ENCODE measurements at places on chromosomes 1 and 21.

GRCh38 chr1:8955406-8955805 is 9.7 kb downstream of the CA6 start:
- DNase-seq = no peak

GRCh38 chr21:36608041-36608896 is 90.6 kb upstream of the SIM2 start:
- DNase-seq = no peak

DNA sequence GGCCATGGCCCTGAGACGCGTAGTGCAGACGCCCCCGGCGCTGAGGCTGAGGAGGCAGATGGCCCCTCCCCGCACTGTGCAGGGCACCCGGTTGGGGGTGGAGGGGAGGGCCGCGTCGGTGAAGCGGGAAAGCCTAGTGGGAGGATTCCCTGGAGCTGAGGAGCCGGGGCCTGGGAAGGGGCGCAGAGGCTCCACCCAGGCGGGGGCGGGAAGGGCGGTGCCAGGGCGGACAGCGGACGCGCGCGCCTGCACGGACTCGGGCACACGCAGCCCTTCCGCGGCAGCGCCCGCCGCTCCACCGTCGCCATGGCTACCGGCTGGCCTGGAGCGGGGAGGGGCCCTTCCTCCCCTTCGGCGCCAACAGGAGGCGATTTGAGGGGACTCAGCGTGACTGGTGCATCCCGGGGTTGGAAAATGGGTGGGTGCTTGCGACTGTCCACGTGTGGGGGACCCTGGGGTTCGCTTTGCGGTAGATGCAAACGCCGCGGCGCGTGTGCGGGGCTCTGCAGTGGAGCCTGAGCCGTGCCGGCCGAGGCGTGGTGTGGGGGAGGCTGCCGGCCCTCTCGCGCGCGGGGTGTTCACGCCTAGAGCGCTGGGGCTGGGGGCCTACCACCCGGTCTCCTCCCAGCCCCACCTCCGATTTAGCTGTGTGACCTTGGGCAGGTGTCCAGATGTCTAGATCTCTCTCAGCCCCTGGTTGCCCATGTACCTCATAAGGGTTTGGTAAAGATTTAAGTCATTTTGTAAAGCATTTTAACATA is 35.1 kb downstream of the PTPRF start:
- no peak for DNase-seq

DNA sequence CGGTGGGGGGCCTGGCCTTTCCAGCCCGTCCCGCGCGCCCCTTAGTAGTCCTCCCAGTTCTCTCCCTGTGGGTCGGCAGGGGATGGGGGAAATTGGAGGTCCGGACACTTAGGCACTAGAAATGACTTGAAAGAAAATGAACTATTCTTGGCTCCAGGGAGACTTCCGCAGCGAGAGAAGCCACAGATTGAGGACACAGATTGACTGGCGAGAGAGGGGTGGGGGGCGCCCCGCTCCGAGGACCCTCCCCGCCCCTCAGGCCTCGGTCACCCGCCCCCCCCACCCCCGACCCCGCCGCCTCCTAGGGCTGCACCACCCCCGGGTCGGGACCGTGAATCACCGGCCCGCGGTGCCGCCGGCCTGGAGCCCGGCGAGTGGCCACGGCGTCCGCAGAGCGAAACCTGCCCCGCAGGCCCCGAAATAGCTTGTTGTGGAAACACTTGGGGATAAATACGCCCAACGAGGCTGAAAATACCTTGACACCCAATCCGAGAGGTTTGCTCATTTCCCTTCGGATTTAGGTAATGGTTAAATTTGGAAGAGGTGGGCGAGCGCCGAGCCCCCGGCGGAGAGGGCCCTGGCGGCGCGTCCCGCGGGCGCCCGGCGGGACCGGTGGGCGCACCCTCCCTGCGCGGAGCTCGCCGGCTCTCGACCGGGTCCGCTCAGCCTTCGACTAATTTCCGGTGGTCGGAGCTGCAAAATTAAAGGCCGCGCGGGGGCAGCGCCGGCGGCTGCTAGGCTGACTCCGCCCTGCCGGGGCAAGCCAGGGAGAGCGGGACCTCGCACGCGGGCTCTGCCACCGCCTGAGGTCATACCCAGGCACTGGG is at the start of gene GFI1:
GFI1 (minus strand) TSS at position 675 of the 827 bp plus-strand sequence. CDS start 3,438 bp downstream, outside the sequence.
- no peak for DNase-seq

- no peak for DNase-seq
Measured at GRCh38 chr1:153350321-153350957, 1.8 kb upstream of the PGLYRP4 start.

DNA sequence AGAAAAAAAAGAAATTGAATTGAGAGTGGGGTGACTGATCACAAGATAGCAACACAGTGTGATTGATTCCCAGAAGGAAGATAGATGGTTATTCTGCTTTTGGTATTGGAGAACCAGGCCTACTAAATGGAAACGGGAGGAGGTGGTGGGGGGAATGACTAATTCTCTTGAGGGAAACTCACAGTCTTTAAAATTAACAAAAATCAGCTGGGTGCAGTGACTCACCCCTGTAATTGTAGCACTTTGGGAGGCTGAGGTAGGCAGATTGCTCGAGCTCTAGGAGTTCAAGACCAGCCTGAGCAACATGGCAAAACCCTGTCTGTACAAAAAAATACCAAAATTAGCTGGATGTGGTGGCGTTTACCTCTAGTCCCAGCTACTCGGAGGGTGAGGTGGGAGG is 134.6 kb upstream of the PDE4B start:
- no peak for DNase-seq

- no peak for DNase-seq
Measured at GRCh38 chr1:32830092-32830852, 12.8 kb downstream of the S100PBP start.

DNA sequence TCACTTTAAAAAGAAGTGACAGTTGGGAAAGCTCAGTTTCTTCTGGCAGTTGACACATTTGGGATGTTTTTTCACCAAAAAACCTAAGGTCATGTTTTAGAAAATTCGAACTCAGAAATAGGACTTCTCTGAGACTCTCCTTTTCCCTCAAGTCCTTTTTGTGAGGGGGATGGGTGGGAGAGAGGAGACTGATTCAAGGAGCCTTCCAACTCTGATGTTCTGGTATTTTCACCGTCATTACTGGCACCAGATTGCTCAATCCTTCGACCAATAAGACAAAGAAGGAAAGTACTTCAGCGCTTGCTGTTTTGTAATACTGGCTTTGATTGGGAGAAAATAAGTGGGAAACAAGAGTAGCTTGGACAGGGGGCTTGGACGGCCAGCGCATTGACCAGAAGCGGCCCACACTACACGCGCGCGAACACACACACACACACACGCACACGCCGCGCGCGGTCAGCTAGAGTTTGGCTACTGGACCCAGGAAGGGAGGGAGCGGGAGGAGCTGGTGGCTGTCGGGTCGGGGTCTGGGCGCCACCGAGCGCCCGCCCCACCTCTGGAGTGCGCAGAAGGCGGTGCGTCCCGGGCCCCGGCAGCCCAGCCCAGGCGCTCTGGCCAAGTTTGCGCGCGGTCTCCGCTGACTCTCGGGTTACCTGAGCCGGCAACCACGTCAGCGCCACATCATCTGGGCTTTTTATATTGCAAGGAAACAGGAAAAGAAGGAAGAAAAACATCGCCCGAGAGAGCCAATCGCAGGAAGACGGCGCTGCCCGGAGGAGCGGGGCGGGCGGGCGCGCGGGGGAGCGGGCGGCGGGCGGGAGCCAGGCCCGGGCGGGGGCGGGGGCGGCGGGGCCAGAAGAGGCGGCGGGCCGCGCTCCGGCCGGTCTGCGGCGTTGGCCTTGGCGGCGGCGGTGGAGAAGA is at the start of gene KCNK1:
KCNK1 (plus strand) TSS at position 855 of the 921 bp plus-strand sequence; CDS start at position 921, 66 bp downstream.
- DNase-seq = no peak

DNA sequence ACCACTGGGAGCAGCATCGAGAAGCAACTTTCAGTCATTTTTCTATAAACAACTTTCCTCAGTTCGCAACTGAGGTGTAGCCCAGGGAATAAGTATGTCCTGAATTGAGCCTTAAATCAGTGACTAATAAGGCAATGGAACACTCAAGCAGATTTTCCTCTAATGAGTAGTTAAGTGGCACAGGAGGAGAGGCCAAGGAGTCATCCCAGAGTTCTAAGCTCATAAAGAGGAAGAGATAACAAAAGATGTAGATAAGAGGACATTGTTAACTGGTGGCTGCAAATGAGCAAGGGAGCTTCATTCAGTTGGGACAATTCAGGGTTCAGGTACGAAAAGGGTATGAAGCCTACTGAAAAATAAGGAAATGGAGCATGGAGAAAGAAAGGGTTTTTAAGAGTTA is 64.5 kb downstream of the LRRC40 start:
- DNase-seq = no peak

DNA sequence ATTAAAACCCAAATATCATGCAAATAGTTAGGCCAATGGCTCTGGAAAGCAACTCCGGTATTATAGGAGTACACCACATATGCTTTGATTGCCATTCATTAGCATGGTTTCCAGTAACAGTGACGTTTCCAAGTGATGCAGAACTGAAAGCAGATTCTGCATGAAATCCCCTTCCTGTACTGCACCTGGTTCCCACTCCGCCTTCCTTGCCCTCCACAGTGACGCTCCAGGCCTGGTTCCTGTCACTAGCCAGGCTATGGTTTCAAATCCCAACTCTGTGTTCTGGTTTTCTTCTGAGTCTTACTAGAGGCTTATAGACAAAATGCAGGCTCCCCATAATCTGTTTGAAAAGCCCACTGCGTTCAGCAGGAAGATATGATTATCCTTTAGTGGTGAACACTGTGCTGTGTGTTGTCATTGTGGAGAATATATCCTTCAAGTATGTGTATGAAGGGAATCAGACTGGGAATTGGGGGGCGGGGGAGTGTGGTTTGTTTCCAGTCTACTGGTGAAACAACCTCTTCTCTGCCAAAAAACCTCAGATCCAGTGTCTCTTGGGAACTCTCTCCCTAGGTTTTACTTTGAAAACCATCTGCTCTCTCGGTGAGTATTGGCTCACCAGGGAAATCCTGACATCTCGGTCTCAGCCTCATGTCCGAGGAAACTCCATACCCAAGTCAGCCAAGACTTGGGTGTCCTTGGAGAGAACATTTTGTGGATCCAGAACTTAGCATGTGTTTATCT is 78.7 kb downstream of the TYW3 start:
- no peak for DNase-seq

DNA sequence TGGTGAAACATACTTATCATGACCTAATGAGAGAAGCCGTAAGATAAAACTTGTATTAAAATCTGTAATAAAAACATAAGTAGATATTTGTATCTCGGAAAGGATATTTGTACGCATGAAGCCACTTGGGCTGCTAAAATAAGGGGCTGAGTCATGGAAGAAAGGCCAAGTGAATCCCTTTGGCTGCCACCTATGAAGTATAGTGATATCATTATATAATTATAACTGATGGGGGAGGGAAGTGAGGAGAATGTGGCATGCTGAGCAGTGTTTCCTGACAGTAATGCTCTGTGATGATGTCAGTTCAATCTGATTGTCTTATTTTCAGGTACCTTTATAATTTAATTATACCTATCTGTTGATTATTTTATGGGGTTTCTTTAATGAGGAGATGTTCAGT is 13.6 kb downstream of the RWDD3 start:
- DNase-seq = no peak

DNA sequence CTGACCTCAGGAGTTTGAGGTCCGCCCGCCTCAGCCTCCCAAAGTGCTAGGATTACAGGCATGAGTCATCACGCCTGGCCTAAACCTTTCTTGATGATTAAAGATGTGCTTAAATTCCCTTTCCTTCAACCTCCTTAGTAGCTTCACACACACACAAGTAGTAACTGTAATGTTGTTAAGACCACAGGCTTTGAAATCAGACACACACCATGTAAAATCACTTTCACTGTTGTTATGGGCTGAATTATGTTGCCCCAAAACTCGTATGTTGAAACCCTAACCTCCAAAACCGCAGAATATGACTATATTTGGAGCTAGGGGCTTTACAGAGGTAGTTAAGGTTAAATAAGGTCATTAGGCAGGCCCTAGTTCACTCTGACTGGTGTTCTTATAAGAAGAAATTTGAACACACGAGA is 180.2 kb downstream of the NR5A2 start:
- DNase-seq = no peak

DNA sequence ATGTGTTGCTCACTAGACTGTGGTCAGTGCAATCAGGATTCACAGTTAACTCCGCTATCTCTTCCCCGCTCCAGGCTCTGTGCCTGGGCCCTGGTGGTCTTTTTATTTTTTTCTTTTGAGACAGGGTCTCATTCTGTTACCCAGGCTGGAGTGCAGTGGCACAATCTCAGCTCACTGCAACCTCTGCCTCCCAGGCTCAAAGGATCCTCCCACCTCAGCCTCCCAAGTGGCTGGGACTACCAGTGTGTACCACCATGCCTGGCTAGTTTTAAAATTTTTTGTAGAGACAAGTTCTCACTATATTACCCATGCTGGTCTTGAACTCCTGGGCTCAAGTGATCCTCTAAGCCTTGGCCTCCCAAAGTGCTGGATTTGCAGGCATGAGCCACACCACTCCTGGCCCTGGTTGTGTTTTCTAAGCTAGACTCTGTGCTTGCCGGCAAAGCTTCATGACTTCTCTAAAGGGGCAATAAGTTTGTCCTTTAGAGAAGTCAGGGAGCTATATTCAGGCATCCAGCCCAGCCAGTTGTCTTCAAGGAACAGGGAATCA is 1.4 kb downstream of the RCSD1 start:
- DNase-seq = no peak

DNA sequence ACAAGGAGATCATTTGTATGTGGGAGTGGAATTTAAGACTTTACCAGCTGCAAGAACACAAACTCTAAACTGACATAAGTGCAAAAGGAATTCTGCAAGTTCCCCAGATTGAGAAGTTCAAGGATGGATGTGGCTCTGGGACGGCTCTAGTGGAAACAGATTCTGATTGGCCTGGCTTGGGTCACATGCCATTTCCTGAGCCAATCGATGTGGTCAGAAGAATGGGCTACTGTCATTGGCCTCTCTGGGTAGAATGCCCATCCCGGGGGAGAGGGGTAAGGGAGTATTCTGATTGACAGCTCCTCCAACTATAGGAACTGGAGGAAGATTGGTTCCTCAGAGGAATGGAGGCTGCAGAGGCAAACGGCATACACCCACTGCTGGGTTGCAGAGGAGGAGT is 6.0 kb upstream of the IFNLR1 start:
- DNase-seq = peak; percentile 27

GRCh38 chr1:66951513-66951912 is 26.7 kb downstream of the MIER1 start:
- DNase-seq = no peak

DNA sequence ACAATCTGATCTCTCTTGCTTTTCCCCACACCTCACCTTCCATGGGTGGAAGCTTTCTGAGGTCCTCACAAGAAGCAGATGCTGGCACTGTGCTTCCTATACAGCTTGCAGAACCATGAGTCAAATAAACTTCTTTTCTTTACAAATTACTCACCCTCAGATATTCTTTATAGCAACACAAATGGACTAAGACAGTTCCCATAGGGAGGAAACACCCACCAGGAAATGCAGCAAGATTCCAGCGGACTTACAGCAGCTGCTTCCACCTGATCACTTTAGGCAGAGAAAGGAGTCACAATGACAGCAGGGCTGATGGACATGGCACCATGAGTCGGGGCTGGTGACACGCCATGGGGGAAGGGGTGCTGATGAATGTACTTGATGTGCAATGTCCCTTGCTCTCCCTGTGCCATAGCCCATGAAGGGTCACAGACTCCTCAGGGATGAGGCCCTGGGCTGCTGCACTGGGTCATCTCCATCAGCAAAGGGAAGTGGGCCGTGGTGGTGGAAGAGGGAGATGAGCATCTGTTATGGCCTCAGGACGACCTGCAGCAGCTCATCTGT is 53.9 kb downstream of the PRSS38 start:
- DNase-seq = no peak

Data from suprapubic skin (tissue), 4 donors.